ENCODE measurements at places on chromosomes 1 and 21.

DNA sequence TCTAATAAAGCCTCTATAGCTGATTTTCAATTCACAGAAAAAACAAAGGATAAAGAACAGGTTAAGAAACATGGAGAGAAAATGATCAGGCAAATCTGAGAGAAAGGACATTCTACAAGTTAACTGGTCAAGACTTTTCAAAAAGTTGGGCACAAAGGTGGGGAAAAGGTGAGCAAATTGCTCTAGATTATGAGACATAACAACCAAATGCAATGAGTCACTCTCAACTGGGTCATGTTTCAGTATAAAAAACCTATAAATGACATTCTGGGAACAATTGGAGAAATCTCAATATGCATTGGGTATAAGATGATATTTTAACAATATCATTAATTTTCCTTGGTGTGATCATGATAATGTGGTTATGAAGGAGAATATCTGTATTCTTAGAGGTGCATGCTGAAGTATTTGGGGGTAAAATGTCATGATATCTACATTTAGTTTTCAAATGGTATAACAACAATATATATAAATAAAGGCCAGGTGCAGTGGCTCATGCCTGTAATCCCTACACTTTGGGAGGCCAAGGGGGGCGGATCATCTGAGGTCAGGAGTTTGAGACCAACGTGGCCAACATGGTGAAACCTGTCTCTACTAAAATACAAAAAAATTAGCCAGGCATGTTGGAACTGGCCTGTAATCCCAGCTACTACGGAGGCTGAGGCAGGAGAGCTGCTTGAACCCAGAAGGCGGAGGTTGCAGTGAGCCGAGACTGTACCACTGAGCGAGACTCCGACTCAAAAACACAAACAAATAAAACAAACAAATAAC, 27.0 kb downstream of the ANKRD13C start:
- DNase-seq: no peak

DNA sequence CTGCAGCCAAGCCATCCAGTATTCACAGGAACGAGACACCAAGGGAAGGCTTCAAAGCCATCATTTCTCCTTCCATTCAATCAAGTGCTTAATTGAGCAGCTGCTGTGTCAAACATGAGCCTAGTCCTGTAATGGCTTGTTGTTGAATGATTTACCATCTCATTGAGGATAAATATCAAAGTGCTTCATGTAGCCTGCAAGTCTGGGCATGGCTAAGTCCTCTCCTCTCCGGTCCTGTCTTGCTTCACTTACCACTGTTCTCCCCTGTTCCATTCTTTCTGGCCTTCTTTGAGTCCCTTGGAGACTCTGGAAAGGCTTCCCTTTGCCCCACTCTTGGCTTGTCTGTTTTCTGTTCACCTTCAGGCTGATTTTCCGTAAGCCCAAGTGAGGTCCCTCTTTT, 279.8 kb downstream of the PBX1 start:
- DNase-seq: no peak

GRCh38 chr1:62088439-62088838, 106.2 kb upstream of the L1TD1 start:
- no peak for DNase-seq

DNA sequence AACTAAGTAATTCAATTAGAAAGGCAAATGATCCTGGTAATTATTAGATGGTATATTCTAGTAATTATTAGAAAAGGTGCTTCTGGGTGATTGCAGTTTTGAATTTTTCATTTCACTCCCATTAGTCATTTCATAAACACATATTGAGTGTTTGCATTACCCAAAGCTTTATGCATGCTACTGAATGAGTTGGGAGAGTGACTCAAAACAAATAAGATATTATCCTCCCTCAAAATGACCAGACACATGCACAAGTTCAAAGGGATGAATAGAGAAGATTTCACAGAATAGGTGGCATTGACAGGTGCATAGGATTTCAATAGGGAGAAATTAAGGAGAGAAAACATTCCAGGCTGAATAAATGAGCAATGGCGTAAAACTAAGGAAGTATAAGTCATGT, 84.7 kb downstream of the PHTF1 start:
- no peak for DNase-seq

DNA sequence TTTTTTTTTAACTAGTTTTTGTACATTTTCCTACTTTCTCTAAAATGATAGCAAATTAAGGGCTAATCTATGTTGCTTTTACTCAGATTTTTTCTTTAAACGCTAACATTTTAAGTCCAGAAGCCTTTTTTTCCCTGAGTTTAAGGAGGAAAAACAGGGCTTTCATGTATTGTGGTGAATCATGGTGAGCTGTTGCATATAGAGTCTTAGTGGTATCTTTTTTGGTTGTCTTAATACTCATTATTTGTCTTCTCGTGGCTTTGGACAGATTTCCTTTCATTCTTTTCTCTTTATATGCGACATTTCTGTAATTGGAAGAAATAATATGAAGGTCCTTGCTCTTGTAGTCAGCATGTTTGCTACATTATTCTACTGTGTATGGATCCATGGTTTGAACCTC, 1015.6 kb downstream of the PLA2G4A start:
- DNase-seq: no peak

DNA sequence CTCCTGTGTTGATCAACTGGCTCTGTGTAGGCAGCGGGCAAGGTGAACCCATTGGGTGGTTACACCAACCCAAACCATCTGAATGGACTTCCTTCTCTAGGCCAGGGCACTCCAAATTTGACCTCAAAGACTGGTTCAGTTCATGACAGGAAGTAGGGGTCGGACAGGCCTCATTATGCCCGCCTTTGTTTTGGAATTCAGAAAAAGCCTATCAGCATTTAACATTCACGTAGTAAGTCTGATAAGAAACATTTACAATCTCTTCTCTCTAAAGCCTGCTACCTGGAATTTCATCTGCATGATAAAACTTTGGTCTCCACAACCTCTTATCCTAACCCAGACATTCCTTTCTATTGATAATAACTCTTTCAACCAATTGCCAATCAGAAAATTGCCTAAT, 97.1 kb upstream of the ETV3 start:
- DNase-seq: no peak

GRCh38 chr21:29182691-29183092, 52.2 kb downstream of the MAP3K7CL start:
- no peak for DNase-seq

- no peak for DNase-seq
These were observed 17.2 kb downstream of the ATP1A1 start for GRCh38 chr1:116390195-116390594.

DNA sequence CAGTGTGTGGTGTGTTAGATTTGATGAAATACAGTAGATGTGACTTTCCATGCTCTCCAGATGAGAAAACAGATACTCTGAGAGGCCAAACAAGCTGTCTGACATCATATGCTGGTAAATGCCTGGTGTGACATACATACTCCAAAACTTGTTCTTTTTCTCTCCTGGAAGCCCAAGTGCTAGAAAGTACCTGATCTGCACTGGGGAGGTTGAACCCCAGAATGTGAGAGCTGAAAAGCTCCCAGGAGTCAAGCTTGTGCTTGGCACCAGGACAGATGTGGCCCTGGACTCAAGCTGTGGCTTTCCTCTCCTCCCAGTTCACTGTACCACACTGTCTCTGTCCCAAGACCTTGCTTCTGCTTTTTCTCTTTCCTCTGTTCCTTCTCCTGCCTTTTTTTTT, 389.0 kb upstream of the USP24 start:
- DNase-seq: no peak

GRCh38 chr1:200740571-200741208, 2.0 kb downstream of the CAMSAP2 start:
- no peak for DNase-seq

DNA sequence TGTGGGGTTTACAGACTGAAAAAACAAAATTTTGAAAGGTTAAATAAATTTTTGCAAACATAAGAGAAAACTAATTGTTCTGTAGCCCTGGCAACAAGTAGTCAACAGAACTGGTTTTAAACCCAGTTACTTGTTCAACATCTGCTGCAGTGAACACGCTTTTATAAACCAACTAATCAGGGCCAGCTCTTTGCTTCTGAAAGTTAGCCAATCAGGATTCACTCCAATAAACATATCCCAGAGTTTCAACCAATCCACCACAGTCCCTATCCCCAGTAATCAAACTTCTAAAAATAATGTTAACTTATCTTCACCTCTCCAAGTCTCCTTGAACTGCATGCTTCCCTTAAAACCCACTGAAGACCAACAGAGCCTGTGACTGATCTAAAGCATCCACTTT, 306.6 kb downstream of the CTH start:
- peak; percentile 44 for DNase-seq

DNA sequence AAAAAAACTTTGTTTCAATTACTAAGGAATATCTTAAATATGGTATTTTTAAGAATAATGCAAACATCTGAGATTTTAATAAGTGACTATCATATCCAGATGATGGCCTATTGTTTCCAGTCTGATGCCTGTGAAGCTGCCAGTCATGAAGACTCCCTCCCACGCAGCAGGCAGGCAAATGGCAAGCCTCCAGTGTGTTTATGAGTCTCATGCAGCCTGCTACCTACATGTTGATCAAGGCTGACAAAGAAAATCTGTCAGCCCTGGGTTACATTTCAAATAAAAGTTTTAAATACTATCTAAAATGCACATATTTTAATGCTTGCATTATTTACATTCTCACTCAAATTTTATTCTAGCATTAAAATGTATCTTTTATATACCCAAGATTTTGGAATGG, 137.6 kb upstream of the RNPC3 start:
- no peak for DNase-seq

DNA sequence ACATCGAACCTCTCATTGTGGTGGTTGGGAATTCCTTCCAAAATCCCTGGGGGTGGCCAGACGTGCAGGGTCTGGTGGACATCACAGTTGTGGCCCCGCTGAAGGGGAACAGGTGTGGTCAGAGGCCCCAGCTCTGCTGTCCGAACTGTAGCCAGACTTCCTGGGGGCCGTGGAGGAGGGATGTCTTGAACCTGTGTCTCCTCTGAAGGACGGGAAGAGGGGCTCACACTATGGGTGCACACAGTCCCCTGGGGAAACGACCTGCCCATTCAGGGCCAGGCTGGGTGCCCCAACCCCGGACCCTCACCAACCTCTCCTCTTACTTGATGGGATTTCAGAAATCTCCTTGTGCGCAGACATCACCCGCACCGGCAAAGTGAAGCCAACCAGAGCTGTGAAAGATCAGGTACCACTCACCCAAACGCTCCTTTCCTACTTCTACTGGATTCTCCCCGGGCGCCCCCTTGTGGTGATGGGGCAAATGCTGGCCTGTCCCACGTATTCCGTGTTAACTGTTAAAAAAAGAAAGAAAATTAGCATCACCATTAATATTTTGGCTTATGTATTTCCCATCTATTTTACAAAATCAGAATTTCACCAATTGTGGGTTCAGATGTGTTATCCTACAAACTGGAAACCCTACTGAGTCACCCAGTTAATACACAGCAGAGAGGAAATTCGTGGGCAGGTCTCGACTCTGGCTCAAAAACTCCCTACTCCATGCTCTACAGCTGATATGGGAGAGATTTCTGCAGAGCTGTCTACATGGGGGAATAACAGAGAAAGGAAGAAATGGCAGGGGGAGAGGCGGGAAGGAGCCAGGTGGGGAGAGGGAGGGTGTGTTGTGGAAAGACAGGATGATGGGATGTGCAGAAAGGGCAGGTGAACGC, 28.1 kb downstream of the PADI4 start:
- peak; percentile 55 for DNase-seq

GRCh38 chr1:108121358-108122143, 78.6 kb downstream of the SLC25A24 start:
- DNase-seq: no peak

DNA sequence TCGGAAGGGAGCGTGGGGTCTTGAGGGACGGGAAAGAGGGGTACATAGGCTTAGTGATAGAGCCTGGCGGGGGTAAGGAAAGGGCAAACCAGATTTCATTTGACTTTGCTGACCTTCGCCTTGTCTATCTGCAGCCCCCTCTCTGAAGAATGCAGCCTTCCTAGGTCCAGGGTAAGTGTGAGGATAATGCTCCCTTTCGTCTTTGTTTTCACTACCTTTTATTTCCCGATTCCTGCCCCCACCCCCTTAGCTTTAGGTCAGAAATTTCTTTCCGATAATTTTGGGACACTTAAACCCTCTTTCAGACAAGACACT, 396 bp downstream of the ATP5PB start:
- no peak for DNase-seq

- peak; percentile 25 for DNase-seq
These were observed 660 bp downstream of the PGBD5 start for GRCh38 chr1:230425252-230426091.

- no peak for DNase-seq
These were observed 198.2 kb downstream of the LRRC7 start for GRCh38 chr1:69765951-69766350.

DNA sequence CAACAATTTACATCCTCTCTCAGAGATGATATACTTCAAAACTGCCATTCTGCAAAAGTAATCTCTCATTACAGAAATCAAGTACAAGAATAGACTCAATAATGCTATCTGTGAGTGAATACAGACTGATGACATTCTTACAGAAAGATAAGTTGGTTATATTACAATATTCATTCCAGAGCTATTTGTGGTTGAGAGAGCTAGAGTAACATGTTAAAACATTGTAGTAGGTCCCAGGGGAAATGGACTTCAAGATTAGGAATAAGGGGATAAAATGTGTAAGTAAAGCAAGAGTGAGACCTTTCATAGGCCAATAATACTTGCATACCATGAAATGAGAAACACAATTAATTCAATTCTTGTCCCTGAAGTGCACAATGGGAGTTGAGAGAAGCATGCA, 1.5 kb downstream of the F13B start:
- DNase-seq: no peak

GRCh38 chr1:116817582-116818064, 63.4 kb downstream of the CD2 start:
- DNase-seq: peak; percentile 36

GRCh38 chr1:229107304-229107815, 163.6 kb upstream of the RAB4A start:
- DNase-seq: no peak

- no peak for DNase-seq
These were observed 23.3 kb downstream of the H6PD start for GRCh38 chr1:9257851-9258250.

- no peak for DNase-seq
These were observed 35.7 kb upstream of the CNN3 start for GRCh38 chr1:94962409-94963265.

DNA sequence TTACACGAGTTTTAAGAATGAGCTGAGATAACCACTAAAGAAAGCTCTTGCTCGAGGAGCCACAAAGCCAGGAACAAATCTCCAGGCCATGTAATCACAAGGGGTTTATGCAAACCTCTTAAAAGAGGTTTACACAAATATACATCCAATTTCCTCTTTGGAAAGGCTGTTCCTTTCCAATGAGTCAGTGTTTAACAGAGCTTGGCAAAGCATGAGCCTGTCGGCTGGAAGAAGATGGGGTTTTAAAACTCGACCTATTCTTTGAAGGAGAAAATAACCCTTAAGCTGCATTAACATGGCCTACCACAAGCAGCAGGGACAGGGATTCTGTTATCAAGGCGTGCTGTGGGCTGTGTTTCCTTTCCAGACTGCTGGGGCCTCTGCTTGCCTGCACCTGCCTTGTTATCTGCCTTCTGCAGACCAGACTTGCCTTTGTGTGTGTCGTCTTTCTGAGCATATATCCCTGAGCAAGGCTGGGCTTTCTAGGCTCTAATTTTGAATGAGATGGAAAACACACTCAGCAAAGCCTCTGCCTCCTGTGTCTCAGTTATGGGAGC, 40.6 kb upstream of the CYP2J2 start:
- DNase-seq: peak; percentile 47
